ENCODE measurements at places on chromosomes 6 and 20. TPM values are rescaled to one million over a fixed set of nuclear protein-coding genes. Genes with fewer than 3 reads are reported as not detected.
A peak's percentile ranks its signal among the peaks of the same experiment; 100 is the strongest.

KCNQ2 gene
- total RNA-seq = 2.2 TPM

SAMD10 gene
- 7.9 TPM for total RNA-seq

CRYBG1 gene
- total RNA-seq = 32.6 TPM

NEURL2 gene
- 27.5 TPM for total RNA-seq

CTAGE9 gene
- not detected for total RNA-seq

TCF21 gene
- total RNA-seq = 6.3 TPM

EMILIN3 gene
- total RNA-seq = 0.50 TPM

NPEPL1 gene
- 60.2 TPM for total RNA-seq

DEF6 gene
- 16.3 TPM for total RNA-seq

DNA sequence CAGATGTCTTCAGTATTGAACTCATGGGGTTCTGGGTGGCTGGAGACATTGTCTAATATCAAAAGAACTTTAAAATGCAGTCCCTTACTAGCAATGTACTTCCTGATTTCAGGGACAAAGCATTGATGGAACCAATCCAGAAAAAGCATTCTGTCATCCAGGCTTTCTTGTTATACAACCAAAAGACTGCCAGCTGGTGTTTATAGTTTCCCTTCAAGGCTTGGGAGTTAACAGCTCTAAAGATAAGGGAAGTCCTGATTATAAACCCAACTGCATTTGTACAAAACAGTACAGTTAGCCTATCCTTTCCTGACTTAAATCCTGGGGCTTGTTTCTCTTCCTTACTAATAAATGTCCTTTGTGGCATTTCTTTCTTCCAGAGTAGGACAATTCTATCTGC lies 160.0 kb downstream of the COL21A1 start:
- peak; percentile 80 for DNase-seq
- H3K36me3 ChIP-seq = no peaks in the 10 kb centered on the region
- no peaks in the 10 kb centered on the region for H3K27me3 ChIP-seq
- H3K27ac ChIP-seq = no peak overlapping the region
- no peak overlapping the region for H3K4me3 ChIP-seq
- no peaks in the 10 kb centered on the region for H3K4me1 ChIP-seq

DNA sequence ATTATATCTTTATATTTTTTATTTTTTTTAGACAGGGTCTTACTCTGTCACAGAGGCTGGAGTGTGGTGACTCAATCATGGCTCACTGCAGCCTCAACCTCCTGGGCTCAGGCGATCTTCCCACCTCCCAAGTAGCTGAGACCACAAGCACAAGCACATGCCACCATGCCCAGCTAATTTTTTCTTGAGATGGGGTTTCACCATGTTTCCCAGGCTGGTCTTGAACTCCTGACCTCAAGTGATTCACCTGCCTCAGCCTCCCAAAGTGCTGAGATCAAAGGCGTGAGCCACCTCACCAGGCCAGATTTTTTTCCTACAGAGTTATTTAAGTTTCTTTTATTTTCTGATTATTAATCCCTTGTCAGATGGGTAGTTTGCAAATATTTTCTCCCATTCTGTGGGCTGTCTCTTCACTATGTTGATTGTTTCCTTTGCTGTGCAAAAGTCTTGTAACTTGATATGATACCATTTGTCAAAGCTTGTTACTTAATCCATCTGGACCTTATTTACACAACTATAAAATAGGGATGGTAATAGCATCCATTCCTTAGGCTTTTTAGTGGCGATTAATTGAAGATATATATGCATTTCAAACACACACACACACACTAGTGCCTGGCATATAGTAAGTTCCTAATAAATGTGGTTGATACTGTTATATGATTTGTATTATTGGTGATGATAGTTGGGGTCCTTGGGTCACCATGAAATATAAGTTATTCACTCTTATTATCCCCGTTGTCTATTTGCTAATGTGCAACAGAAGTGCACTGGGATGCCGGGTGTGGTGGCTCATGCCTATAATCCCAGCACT lies 187.1 kb downstream of the BCAS1 start:
- H3K27ac ChIP-seq = no peak overlapping the region
- H3K27me3 ChIP-seq = no peaks in the 10 kb centered on the region
- DNase-seq = no peak
- peaks cover 8% of the 10 kb centered on the region for H3K4me1 ChIP-seq

DNA sequence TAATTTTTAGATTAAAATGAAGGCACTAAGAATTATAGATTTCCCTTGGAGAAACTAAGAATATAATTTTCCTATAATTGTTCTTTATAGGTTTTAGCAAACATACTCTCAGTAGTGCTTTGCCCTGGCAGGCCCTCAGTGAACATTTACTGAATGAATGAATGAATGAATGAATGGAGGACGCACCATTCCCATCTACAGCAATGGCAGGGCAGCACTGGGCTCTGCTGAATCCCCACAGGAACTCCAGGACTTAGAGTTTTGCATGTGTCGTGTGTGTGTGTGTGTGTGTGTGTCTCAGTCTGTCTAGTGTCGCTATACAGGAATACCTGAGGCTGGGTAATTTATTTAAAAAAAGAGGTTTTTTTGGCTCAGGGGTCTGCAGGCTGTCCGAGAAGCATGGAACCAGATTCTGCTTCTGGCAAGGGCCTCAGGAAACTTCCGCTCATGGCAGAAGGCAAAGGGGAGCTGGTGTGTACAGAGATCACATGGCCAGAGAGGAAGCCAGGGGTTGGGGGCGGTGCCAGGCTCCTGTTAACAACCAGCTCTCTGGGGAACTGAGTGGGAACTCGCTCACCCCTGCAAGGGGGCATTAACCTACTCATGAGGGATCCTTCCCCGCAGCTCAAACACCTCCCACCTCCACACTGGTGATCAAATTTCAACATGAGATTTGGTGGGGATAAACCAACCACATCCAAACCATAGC lies 20.1 kb downstream of the RNASET2 start:
- H3K27me3 ChIP-seq = no peaks in the 10 kb centered on the region
- peak; percentile 33 for DNase-seq
- H3K36me3 ChIP-seq = peaks cover 3% of the 10 kb centered on the region
- no peak overlapping the region for H3K27ac ChIP-seq
- no peak overlapping the region for H3K4me3 ChIP-seq
- no peaks in the 10 kb centered on the region for H3K4me1 ChIP-seq

GRCh38 chr6:47161176-47161687 lies 119.1 kb upstream of the ADGRF1 start:
- no peaks in the 10 kb centered on the region for H3K36me3 ChIP-seq
- H3K27me3 ChIP-seq = no peaks in the 10 kb centered on the region
- no peak for DNase-seq

DNA sequence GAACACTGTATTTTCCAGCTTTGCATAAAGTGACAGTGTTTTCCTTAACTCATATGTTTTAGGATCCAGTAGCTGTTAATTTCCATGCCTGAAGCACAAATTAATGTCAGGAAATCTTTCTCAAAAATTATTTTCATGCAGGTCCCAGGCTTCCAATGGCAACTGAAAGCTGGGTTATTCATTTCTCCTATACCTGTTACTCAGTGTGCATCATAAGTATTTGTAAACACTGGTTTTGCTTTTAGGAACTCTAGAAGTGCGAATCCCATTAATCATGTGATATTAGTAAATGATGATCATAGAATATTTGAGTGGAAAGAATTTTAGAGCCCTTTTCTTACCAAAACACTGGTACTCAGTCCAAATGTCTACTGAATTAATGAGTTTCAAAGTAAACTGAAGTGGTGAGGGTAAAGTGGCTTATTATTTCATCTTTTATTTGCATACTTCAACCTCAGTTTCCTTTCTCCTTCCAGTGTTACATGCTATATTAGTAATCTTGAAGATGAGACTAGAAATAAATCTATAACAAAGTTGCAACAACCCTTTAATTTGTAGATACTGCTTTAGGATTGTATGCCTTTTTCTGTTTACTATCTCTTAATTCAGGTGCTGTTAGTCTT lies 124.0 kb downstream of the ZFAND3 start:
- no peaks in the 10 kb centered on the region for H3K4me1 ChIP-seq
- H3K36me3 ChIP-seq = no peaks in the 10 kb centered on the region
- no peak overlapping the region for H3K4me3 ChIP-seq
- no peak overlapping the region for H3K27ac ChIP-seq
- H3K27me3 ChIP-seq = no peaks in the 10 kb centered on the region
- DNase-seq = no peak

DNA sequence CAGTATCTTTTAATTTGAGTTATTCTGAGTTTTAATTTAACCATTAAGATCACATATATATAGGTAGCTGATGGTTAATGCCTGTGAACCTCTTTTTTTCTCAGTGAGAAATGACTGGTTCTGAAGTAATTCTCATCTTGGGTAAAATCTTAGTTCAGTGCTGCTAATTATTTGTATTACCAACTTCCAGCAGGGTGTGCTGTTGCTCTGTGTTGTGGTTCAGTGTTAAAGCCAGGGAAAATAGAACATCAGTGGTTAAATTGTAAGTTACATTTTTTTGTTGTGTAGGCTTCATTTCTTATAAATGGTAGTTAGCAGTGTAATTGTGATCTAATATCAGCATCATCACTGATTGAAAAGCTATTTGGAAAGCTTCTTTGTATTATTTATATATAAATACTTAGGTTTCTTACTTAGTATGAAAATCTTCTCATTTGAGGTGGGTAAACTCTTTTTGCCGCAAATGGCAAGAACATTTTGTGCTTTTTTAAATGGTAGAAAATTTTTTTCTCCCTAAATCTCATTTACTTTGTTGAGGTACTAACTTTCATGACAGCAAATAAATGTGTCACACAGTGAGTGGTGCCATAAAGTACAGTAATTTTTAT lies 43.7 kb downstream of the CDC5L start:
- no peak overlapping the region for H3K27ac ChIP-seq
- peaks cover 9% of the 10 kb centered on the region for H3K36me3 ChIP-seq
- H3K4me1 ChIP-seq = no peaks in the 10 kb centered on the region
- DNase-seq = peak; percentile 87

DNA sequence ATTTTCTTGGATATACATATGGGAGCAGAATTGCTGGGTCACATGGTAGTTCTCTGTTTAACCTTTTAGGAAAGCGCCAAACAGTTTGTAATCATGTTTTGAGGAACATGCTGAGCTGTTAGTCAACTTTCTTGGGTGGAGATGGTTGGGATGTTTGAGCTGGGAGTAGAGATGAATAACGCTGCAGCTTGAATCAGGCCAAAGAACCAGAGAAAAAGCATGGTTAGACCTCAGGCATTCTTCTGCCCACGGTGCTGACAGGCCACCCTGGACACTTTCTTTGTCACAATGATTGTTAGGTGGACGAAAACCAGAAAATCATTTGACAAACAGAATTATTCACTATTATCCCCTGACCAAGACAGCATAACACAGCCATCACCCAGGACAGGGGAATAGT lies 66.8 kb downstream of the PRDM1 start:
- no peak overlapping the region for H3K27ac ChIP-seq
- H3K27me3 ChIP-seq = no peaks in the 10 kb centered on the region
- H3K4me1 ChIP-seq = no peaks in the 10 kb centered on the region
- H3K36me3 ChIP-seq = no peaks in the 10 kb centered on the region
- no peak overlapping the region for H3K4me3 ChIP-seq
- DNase-seq = no peak

- no peak overlapping the region for H3K4me3 ChIP-seq
- H3K27me3 ChIP-seq = no peaks in the 10 kb centered on the region
- H3K27ac ChIP-seq = no peak overlapping the region
Observed at GRCh38 chr6:19024737-19025136, 637.6 kb downstream of the RNF144B start.

- no peak overlapping the region for H3K27ac ChIP-seq
- H3K27me3 ChIP-seq = no peaks in the 10 kb centered on the region
- H3K36me3 ChIP-seq = no peaks in the 10 kb centered on the region
- no peaks in the 10 kb centered on the region for H3K4me1 ChIP-seq
Observed at GRCh38 chr6:139820210-139820609, 445.8 kb upstream of the CITED2 start.

GRCh38 chr6:98836025-98836961 lies 1.9 kb downstream of the POU3F2 start:
- peaks cover 4% of the 10 kb centered on the region for H3K4me1 ChIP-seq
- H3K4me3 ChIP-seq = no peak overlapping the region
- DNase-seq = peak; percentile 46
- peaks cover 71% of the 10 kb centered on the region for H3K27me3 ChIP-seq
- H3K27ac ChIP-seq = no peak overlapping the region

- no peaks in the 10 kb centered on the region for H3K27me3 ChIP-seq
- no peaks in the 10 kb centered on the region for H3K4me1 ChIP-seq
- no peaks in the 10 kb centered on the region for H3K36me3 ChIP-seq
- H3K27ac ChIP-seq = no peak overlapping the region
- no peak for DNase-seq
Observed at GRCh38 chr20:46772901-46773300, 63.5 kb downstream of the SLC2A10 start.

- no peak overlapping the region for H3K4me3 ChIP-seq
- H3K36me3 ChIP-seq = no peaks in the 10 kb centered on the region
Observed at GRCh38 chr6:20200761-20201630, 11.3 kb downstream of the MBOAT1 start.

- no peaks in the 10 kb centered on the region for H3K4me1 ChIP-seq
- DNase-seq = no peak
- no peak overlapping the region for H3K27ac ChIP-seq
- no peak overlapping the region for H3K4me3 ChIP-seq
- no peaks in the 10 kb centered on the region for H3K36me3 ChIP-seq
Observed at GRCh38 chr20:11740975-11741374, 176.7 kb upstream of the BTBD3 start.

- no peak overlapping the region for H3K27ac ChIP-seq
- H3K27me3 ChIP-seq = no peaks in the 10 kb centered on the region
- H3K4me3 ChIP-seq = no peak overlapping the region
- no peaks in the 10 kb centered on the region for H3K36me3 ChIP-seq
Observed at GRCh38 chr20:62991196-62991807, 15.5 kb downstream of the BHLHE23 start.

DNA sequence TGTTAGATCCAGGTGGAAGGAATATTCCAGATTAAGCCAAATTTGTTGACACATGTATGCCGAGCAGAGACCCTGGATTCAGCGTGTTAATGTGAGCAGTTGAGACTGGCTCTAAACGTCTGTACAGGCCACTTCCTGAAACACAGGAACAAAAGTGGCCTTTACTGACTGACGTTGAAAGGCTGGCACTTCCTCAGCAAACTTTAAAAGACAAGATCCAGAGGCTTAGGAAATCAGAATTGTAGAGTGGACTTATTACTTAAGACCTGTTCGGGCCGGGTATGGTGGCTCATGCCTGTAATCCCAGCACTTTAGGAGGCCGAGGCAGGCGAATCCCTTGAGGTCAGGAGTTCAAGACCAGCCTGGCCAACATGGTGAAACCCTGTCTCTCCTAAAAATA lies 125.7 kb upstream of the ARID1B start:
- no peaks in the 10 kb centered on the region for H3K4me1 ChIP-seq
- DNase-seq = peak; percentile 35
- no peak overlapping the region for H3K4me3 ChIP-seq
- no peak overlapping the region for H3K27ac ChIP-seq
- H3K27me3 ChIP-seq = no peaks in the 10 kb centered on the region
- H3K36me3 ChIP-seq = no peaks in the 10 kb centered on the region

- H3K36me3 ChIP-seq = no peaks in the 10 kb centered on the region
- DNase-seq = no peak
- no peaks in the 10 kb centered on the region for H3K27me3 ChIP-seq
- H3K27ac ChIP-seq = no peak overlapping the region
- no peak overlapping the region for H3K4me3 ChIP-seq
- H3K4me1 ChIP-seq = no peaks in the 10 kb centered on the region
Observed at GRCh38 chr20:8005575-8006366, 13.8 kb downstream of the TMX4 start.
